Stimulated activated CD8-positive, alpha-beta memory T cell treated with anti-CD3 and anti-CD28 coated beads, Interleukin-7, amount 100 ng/mL, for 48 hours (primary cell): ENCODE measurements at places on chromosomes 7 and 10.

DNA sequence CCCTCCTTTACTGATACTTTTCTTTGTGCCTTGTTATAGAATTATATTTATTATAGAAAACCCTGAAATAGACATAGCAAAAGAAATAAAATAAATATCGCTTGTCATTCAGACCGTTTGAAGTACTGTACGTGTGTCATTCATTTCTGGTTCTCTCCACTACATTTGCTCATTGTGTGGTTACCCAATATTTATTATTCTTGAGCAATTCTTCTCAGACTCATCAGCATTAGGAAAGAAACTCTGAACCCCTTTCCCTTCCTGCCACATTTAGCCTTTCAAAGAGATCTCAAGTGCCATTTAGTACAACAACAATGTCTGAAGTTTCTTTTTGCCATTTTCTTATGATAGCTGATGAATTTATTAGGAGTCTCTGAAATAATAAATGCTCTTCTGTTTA lies 154.1 kb downstream of the KIAA1217 start:
- DNase-seq: no peak

DNA sequence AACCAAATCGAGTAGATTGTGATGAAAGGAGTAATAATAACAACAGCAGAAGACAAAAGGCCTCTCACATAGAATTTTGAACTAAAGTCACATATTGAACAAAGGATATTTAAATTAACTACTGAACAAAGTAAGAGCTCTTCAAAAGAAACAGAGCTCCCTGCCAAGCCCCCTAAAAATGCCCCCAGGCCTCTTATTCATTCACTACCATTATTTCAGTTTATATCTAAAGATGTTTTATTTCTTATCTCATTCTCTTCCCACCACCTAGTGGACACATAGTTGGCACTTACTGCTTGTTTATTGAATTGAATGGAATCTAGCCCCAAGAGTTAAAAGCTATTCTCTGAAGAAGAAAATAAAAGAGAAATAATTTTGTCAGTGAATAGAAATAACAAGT lies 37.4 kb downstream of the VCL start:
- DNase-seq: no peak

DNA sequence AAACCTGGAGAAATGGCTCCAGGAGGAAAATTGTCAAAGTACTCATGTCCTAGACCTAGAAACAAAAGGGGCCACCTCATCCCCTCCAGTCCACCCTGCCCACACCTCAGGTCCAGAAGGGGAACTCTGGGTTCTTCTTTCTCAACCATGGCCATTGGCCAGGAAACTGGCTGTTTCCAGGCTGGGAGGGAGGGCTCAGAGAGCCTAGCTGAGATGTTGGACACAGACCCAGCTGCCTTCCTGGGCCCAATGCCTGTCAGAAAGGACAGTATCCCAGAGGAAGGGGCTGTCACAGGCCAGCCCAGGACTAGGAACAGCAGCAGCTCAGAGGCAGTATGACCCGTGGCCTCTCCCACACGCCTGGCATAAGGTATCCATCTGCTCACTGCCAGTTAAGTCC lies 9.6 kb downstream of the GRID1 start:
- no peak for DNase-seq

DNA sequence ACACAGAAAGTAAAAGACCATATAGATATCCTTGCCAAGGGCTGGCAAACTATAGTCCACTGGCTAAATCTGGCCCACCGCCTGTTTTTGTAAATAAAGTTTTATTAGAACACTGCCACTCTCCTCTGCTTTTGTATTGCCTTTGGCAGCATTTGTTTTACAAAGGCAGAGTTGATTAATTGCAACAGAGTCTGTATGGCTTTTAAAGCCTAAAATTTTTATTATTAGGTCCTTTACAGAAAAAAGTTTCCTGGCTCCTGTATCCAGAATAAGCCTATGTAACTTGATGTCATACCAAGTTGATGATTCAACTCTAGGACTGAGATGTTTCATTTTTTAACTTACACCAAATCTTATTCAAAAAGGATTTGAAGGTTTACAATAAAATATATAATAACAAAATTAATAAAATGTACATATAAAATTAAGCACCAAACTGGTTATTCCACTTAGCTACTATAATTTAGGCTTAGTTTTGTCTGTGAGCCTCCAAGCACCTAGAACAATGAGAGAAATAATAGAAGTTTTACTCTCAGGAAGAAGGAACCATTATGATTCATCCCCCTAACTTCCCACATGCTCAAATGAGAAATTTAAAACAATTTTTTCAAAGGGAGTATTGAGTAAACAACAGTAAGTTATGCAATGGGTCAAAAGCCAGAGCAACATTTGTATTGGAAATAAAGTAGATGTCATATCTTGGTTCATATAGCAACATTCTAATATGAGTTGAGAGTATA lies 31.9 kb downstream of the CPED1 start:
- no peak for DNase-seq

- DNase-seq: no peak
These were observed 89.1 kb upstream of the LRGUK start for GRCh38 chr7:134037991-134038390.

DNA sequence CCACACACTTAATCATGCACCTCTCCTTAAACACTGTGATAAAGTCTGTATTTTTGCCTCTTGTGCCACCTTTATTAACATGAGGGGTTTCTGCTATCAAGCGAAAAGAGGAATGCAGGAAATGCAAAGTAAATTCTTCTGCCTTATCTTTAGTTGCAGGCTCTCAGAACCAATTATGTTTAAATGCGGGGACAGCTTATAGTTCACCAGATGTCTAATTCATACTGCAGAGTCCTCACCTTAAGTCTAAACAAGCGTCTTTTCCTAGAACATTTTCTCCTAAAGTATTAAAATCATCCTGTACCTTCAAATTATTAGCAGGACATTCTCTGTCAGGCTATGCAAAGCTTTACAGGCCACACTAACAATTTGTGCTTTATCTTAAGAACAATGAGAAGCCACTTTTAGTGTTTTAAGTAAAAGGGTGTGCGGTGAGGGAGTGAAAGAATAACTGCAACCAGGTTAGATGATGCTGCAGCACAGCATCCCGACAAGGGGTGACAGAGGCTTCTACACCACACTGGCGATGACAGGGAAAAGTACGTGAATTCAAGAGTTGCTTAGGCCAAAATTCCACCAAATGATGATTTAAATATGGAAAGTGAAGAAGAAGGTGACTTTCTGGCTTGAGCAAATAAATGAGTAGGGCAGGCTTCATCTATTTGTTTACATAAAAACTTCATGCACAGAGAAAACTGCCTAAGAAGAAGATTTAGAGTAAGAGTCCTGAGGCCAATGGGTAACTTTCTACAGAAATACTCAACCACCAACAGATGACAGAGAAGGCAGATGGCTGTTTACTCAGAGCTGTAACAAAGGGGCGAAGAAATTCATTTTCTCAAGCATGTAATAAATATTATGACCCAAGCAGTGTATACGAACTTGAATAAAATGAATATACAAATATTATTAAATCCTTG lies 36.0 kb downstream of the EZH2 start:
- DNase-seq: no peak

DNA sequence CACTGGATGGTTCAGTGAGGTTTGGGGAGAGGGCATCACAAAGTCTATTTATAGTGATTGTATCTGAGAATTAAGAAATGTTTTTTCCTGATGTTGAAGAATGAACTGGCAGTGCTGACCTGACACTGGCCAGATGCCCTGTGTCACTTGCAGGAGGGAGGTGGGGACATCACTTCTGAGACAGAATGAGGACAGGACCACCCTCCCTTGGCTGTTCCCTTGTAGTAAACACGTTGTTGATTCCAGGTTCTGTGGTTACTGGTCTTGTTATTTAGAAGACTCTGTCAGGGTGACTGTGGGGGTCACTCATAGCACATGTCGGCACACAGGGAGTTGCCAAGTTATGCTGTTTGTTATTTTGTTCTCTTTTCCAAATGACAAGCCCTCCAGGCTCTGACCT lies 126.4 kb downstream of the ADCY1 start:
- no peak for DNase-seq

DNA sequence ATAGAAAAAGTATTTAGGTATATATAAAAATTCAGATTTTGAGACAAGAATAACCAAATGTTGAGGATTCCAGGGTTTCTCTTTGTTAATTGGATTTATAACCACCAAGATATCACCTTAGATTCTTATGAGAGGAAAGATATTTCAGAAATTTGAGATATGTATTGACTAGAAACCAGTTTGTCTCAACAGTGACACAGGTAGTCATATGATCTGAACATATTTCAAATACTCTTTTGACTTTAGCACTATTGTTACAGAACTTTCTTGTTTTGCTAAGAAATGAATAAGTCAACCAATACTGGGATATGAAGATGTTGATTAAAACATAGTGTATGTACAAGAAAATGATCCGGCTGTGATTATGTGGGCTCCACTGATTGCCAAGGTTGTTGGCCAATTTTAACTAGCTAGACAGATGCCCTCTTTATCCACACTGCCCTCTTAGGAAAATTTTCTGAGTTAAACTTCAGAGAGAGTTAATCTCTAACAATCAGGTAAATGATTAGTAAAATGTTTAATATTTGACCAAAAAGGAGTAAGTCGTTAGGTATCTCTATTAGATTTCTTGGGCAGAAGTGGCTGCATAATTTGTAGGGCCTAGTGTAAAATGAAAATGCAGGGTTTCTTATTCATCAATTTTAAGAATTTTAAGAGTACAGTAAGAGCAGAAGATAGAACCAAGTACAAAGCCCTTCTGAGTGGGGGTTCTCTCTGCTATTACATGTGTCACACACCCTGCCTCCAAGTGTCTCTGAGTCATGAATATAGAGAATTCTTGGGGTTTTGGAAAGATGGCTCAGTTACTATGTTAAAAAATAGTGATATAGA lies 376.0 kb downstream of the TFEC start:
- no peak for DNase-seq

- no peak for DNase-seq
These were observed at the start of gene GRID2IP for GRCh38 chr7:6551016-6551511. GRID2IP (minus strand) TSS chr7:6551461; CDS start chr7:6551436, 25 bp downstream.
